Fibroblast of skin of right biceps (primary cell): ENCODE measurements at places on chromosomes 2 and 18.
A peak's percentile ranks its signal among the peaks of the same experiment; 100 is the strongest.

GRCh38 chr18:52685316-52685715 is 345.3 kb downstream of the DCC start:
- DNase-seq: no peak

DNA sequence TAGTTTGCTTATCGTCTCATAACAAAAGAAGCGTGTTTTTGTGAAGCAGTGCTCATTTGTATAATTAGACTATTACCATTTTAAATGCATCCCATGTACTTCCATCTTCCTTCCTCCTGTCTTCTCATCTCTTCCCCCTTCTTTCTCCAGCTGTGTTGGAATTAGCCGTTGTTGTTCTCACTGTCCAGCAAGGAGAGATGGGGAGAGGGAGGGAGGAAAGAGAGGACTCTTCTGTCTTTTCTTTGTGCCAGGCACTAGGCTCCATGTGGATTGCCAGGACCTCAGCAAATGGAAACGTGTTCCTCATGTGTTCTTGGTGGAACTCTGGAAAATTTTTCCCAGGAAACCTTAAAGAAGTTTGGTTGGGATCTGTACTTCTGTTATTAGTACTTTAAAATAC is 131.7 kb downstream of the PHLPP1 start:
- no peak for DNase-seq

GRCh38 chr2:74414881-74415761 is 6.3 kb downstream of the C2orf81 start:
- peak; percentile 31 for DNase-seq

- no peak for DNase-seq
Observed at GRCh38 chr2:149537092-149537726, 50.4 kb downstream of the MMADHC start.

- DNase-seq: no peak
Observed at GRCh38 chr18:58896734-58897508, 32.2 kb downstream of the ZNF532 start.

GRCh38 chr2:226198956-226199355 is 600.7 kb downstream of the IRS1 start:
- peak; percentile 10 for DNase-seq

DNA sequence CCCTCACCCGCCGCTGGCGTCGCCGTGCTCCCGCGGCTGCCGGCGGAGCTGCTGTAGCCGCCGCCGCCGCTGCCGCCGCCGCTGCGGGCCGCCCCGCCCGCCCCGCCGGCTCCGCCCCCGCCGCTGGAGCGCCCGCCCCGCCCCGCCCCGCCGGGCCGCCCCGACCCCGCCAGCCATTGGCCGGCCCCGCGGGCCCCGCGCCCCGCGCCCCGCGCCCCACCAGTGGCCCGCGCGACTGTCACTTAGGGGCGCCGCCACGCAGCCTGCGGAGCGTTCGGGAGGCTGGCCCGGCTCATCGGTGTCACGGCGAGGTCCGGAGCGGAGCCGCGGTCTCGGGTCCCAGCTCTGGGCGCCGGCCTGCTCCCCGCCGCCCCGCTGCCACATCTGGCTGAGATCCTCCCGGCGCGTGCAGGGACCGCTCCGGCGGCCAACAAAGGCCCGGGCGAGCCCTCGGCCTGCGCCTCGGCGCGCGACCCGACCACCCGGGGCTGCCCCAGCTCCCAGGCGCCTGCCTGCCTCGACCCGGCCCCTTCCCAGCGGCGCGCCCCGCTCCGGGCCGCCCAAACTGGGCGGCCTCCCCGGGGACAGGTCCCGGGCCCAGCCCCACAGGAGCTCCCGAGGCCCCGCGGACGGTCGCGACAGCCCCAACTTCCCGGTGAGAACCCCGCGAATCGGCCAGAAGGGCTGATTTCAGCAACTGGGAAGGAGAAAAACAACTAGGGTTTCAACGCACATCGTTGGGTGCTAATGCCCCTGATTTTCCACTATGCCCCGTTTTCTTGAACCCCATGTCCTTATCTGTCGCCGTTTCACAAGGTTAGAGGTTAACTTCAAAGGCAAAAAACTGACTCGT is at the start of gene MGAT4A:
TSS of gene MGAT4A (minus strand) at position 92 of the 853 bp plus-strand sequence. CDS start 4,800 bp downstream, outside the sequence.
- peak; percentile 25 for DNase-seq

- no peak for DNase-seq
Observed at GRCh38 chr2:180655842-180656454, 324.5 kb upstream of the UBE2E3 start.

GRCh38 chr2:67260343-67261277 is 136.5 kb upstream of the ETAA1 start:
- DNase-seq: peak; percentile 100

DNA sequence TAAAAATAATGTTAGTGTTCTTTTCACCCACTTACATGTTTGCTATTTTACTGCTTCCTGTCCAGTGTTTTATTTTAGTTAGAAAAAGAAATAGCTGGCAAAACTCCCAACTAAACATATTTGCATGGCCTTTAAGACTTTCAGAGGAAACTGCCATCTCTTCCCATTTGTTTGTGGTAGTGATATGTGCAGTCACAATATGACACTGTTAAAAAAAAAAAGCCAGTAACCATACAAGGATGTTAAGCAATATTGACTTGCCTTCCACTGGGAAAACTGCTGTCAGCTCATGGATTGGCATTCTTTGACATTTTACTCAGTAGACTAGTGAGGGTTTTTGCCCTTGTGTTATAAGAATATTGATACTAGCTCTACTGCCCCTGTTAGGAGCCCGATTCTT is 29.1 kb downstream of the XIRP2 start:
- DNase-seq: no peak

GRCh38 chr2:100580367-100581276 is 17.8 kb downstream of the PDCL3 start:
- DNase-seq: no peak

DNA sequence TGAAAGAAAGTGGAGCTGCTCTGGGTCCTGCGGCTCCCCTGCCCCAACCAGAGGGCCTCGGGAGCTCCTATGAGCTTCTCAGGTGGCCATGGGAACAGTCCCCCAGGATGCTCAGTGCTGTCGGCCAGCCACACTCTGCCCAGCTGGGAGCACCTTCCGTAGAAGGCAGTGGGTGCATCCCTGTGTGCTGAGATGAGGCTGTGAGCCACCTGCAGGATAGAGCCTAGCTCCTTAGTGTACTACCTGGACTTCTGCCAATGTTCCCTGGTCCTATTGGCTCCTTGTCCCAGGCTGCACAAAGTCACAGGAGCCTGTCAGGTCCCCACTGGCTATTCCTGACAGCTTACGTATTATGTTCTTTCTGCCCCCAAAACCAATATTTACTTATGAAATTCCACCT is 16.1 kb downstream of the PRELID3A start:
- no peak for DNase-seq

DNA sequence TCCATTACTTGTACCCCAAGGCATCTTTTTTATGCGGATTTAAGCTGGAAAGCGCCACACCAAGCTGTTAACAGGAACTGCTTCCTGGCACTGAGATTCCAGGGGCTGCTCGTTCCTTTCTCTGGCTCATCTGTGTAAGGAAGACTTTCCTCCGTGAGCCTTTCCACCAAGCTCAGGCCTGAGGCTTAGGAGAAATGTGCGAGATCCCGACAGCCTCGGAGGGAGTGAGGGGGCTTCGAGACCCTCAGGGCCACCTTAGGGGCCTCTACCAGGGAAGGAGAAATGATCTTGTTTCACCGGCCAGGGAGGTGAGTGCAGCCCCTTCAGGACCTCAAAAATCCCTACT is 17.1 kb downstream of the B3GNT7 start:
- DNase-seq: no peak

- DNase-seq: peak; percentile 5
Observed at GRCh38 chr2:203878063-203878462, 10.5 kb downstream of the CTLA4 start.

DNA sequence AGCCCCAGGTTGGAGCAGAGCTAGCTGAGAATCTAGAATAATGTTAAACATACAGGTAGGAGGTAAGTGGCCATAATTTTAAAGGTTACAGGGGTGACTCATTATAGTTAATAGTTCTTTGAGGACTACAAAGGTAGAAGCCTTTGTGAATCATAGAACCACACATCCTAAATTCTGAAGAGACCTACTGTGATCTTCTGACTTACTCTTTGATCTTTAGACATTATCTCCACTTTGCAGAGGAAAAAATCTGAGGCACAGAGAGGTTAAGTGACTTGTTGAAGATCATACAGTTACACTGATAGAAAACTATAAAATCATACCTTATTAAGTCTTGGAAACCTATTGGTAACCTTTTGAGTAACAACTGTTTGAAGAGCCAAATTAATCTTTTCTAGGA is 1051.3 kb upstream of the NRXN1 start:
- DNase-seq: no peak

DNA sequence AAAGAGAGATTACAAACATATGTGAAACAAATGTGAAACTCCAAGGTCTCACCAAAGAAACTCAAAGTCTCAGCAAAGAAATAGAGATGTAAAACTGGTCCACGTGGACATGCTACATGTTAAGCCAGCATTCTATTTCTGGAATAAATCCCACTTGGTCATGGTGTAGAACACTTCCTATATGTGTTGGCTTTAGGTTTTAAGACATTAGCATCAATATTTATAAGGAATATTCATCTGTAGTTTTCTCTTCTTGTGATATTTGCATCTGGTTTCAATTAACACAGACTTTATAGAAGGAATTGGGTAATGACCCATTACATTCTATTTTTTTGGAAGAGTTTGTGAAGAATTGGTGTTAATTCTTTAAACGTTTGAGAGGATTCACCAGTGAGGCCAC is 133.1 kb downstream of the COPS8 start:
- peak; percentile 87 for DNase-seq

DNA sequence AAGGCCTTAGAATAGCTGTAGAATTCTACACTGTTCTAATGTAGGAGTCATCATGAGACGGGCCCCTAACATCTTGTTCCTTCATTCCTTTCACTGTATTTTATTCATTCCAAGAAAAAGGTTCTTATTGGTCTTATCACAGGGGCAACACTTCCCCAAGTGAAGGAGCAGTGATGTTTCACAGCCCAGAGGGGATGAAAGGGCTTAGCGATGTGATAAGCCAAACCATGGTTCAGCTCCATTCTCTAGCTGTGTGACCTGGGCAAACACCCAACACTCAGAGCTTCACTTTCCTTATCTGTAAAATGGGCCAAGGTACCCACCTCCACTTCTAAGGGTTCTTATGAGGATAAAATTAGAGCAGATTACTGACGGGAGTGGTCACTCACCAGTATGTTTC is 25.4 kb upstream of the HS6ST1 start:
- no peak for DNase-seq

- DNase-seq: no peak
Observed at GRCh38 chr2:171516793-171517192, 5.5 kb upstream of the CYBRD1 start.

GRCh38 chr2:170369894-170370293 is 191.9 kb downstream of the MYO3B start:
- DNase-seq: peak; percentile 17

- no peak for DNase-seq
Observed at GRCh38 chr2:9256570-9257043, 50.0 kb downstream of the ASAP2 start.

- DNase-seq: no peak
Observed at GRCh38 chr2:122516775-122517174, 761.3 kb downstream of the TSN start.

- peak; percentile 4 for DNase-seq
Observed at GRCh38 chr2:44751754-44752479, 189.6 kb upstream of the SIX3 start.

GRCh38 chr2:23698721-23699579 is 228.0 kb downstream of the ATAD2B start:
- DNase-seq: peak; percentile 49

DNA sequence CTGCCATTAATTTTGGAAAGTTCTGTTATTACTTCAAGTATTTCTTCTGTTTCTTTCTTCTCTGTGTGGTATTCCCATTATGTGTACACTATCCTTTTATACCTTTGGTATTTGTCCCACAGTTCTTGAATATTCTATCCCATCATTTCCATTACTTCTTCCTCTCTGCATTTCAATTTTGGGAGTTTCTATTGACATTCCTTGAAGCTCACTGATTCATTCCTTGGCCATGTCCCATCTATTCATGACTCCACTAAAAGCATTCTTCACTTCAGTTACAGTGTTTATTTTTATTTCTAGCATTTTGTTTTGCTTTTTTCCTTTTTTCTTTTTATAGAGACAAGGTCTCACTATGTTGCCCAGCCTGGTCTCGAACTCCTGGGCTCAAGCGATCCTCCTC is 30.3 kb downstream of the PROC start:
- peak; percentile 27 for DNase-seq

DNA sequence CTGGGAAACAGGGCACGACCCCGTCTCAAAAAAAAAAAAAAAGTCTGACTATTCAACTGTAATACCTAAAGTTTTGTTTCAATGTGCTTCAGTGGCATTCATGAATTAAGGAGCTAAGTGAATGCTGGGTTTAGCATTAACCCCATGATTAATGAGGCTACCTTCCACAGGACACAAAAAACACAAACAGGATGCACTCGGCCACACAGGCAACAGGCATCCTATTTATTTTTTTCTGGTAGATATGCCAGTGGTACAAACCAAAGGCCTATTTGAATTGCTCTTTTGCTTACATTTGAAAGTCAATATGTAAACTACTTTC is 48.3 kb downstream of the CDH2 start:
- no peak for DNase-seq

DNA sequence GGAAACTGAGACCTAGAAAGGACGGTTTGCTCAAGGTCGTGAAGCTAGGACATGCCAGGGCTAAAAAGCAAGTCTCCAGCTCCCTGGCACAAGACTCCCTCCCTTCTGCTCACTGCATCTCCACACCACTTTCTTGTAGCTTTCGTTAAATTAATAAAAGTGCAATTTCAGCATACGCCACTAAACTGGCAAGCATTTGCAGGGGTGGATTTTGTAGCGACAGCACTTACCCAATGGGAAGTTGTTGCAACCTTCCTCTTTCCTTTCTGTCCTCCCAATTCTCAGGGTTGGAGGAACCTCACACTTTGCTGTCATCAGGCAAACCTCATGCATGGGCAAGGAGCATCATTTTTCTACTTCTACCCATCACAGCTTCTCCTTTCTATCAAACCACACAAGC is 7.4 kb upstream of the RHOB start:
- no peak for DNase-seq

- peak; percentile 79 for DNase-seq
Observed at GRCh38 chr18:45245091-45245511, 370.2 kb upstream of the SLC14A2 start.

GRCh38 chr2:117718048-117718447 is 96.4 kb upstream of the DDX18 start:
- DNase-seq: no peak

GRCh38 chr2:165953306-165953654 is 296 bp downstream of the TTC21B start:
- no peak for DNase-seq

GRCh38 chr2:44191739-44192138 is 23.1 kb downstream of the PPM1B start:
- DNase-seq: no peak

DNA sequence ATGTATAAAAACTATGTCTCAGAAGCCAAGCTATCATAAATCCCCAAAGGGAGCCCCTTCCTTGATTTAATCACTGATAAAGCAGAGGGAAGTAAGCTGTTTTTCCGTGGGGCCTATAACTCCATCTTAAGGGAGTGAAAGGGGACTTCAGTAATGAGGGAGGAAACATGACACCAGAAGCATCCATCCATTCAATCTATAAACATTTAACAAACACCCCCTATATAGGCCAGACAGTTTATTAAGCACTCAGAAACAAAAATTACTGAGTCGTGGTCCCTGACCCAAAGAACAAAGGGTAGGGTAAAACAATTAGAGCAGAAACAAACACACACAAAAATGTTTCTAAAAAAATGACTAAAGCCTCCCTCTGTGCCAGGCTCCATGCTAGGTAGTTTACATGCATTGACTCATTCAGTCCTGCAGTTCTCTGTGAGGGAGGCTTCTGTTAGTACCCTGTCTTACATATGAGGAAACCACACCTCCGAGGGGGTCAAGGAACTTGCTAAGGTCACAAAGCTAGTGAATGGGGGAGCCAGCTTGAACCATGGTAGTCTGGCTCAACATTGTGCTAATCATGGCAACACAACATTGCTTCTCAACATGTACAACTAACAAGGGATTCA is 472.1 kb downstream of the CDH2 start:
- no peak for DNase-seq
